ENCODE measurements at places on chromosomes 13 and 19.
A peak's percentile ranks its signal among the peaks of the same experiment; 100 is the strongest.

DNA sequence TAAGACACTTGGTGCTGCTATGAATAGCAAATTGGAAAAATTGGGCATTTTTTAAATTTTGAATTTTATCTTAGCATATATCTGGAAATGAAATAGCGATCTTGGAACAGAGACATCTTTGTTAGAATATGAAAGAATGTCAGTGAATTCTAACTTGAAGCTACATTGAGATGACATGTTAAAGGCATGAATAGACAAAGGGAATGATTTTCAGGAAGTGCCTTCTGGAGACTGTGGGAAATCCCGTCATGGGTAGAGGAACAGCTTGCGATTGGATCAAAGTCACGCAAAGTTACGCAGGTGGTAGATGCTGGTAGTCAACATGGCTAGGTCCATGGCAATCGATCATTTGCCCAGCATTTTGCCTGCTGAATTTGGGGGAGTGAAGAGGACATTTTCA is 43.5 kb downstream of the LRCH1 start:
- no peak for DNase-seq

DNA sequence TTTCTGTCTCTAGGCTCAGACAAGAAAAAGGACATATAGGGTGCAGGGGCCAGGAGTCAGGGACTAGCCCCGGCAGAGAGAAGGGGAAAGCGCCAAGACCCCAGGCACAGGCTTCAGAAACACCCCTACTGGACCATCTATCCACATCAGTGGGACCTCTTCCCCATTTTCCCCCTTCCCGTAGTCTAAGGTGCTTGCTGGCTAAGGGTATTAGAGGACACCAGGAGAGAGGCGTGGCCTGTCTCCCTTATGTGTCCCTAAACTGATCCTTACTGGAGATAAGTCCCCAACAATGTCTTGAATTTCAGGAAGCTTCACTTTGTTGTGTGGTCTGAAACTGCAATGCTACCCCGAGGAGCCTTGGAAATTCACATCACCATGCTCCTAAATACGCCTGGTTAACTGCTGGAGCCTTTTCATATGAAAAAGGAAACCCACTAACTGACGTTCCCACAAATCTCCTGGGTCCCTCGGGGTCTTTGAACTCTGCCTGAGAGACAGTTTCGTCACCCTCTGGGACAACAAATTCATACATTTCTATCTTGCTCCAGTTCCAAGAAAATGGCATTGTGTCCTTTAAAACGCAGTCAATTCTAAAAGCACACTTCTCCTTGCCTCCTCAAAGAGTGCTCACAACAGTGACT is 197.7 kb downstream of the COL4A1 start:
- DNase-seq, result no peak

GRCh38 chr19:54460230-54461005 is 3.2 kb downstream of the LENG9 start:
- no peak for DNase-seq

GRCh38 chr13:60661521-60661920 is 264.5 kb downstream of the TDRD3 start:
- peak; percentile 22 for DNase-seq

DNA sequence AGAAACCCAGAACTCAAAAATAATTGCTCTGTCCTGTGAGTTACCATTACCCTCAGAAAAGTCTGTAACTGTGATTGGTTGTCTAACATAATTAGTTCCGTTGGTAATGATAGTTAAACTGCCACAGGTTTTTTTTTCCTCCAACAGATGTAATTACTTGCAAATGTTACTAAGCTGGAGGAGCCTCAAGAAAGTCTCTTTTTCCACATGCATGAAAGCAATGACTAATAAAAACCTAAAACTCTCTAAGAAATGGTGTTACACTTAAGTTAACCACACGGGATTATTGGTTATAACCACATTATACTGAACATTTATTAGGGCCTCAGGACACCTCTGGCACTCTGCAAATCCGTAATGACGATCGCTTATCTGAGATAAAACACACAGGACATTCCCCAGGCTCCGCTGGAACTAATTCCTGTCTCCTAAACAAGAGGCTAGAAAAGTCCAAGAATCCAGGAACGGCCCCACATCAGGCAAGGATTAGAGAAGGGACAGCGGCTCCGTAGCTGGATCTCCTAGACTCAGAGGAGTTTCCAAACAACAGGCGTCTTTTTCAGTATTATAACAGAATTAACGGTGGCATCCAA is 753 bp downstream of the ZNF235 start:
- no peak for DNase-seq

GRCh38 chr13:35598233-35598632 is 121.7 kb upstream of the MAB21L1 start:
- DNase-seq, result no peak

GRCh38 chr13:87953381-87953780 is 282.2 kb downstream of the SLITRK5 start:
- no peak for DNase-seq

GRCh38 chr13:75881109-75881775 is 245.1 kb downstream of the LMO7 start:
- no peak for DNase-seq

- DNase-seq, result no peak
These were observed 19.9 kb upstream of the ARGLU1 start for GRCh38 chr13:106587787-106588186.

DNA sequence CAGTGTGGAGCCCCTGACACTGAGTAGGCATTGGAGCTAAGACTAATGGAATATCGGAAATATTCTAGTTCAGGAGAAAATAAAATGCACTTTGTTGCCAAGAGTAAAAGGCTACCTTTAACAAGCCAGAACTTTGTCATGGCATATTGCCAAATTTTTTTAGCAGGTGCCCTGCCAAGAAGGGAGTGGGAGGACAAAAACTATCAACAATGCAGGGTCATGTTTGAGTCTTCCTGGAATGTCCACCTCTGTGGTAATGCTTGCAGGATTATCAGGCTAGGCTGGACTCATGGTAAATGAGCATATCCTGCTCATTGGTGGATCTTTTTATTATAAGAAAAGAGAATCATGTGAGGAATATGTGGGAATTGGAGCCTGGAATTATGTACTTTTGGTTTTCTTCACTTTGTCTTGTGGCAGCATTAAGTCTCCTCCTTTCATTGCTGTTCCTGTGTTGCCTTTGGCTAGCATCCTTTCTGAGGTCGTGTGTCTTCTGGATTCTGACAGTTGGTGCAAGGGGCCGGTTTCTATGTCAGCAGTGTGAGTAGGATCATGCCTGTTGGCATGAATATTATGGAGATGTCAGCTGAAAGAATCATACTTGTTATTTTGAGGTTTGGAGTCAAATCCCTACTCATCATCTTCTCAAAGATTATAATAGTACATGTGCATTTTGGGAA is 122.9 kb upstream of the SPRY2 start:
- no peak for DNase-seq

- DNase-seq, result no peak
These were observed 25.7 kb downstream of the SLC8A2 start for GRCh38 chr19:47445937-47446402.

- no peak for DNase-seq
These were observed 10.0 kb downstream of the CFD start for GRCh38 chr19:869245-870177.

DNA sequence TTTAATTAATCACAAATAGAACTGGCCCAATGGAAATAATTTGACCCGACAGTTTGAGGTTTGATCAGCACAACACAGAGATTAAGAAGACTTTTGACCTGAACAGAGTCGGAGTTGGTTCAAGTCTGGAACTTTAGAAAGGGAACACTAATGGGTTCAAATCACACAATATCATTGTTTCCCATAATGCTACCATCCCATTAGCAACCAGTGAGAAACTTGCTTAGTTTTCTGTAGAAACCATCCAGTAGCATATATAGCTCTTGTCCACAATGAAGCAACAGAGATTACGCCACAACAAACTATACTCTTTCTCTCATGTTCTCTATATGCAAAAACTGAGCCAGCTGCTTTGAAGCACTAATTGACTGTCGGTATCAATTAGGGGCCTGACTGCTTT is 376.9 kb upstream of the SPRY2 start:
- DNase-seq, result no peak

- DNase-seq, result no peak
These were observed 278.7 kb downstream of the KLF5 start for GRCh38 chr13:73337532-73337931.

GRCh38 chr19:43525836-43526771 is 897 bp downstream of the ETHE1 start:
- DNase-seq, result no peak

GRCh38 chr13:100528353-100528752 is 60.2 kb downstream of the GGACT start:
- no peak for DNase-seq

DNA sequence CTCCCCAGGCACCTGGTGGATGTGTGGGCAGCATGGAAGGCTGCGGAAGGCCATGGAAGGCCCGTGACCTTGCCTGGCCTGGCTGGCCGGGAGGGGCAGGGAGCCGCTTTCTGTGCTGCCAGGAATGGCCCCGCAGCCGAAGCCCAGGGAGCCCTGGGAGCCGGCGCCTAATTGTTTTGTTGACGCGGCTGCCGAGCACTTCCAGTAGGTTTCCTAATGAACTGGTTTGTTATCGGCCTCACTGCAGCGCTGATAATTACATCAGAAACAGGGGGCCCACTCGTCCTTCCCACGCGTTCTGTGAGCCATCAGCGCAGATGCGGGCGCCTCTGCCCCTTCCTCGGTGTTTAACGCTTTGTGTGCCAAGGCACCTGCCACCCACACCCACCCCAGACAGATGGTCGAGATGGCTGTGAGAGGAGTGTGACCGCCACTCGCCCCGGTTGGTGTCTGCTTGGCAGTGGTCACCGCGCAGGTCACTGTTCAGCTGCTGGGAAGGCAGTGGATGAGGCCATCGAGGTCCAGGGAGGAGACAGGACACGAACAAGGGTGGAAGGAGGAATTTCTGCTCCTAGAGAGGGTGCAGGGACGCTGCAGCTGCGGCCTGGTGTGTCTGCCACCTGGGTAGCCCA is 124.5 kb downstream of the KDM4B start:
- no peak for DNase-seq

DNA sequence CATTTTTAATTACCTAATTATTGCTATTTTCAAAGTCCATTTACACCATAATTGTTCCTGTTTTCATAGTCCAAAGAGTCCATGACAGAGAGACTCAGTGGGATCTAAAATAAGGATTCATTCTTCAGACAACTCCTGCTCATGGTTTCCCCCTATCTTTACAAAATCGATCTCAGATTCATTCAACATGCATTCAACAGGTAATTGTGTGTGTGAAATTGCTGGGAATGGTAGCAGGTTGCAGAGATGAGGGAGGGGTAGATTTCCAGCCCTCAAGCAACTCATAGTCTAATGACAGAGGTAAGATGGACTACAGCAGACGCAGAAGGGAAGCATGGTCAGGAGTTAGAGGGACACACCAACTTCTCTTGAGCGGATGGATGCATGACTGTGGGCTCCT is 138.1 kb downstream of the TSHZ3 start:
- no peak for DNase-seq

GRCh38 chr13:90912247-90912646 is 435.2 kb upstream of the MIR17HG start:
- no peak for DNase-seq

GRCh38 chr19:51615991-51616390 is 14.2 kb downstream of the SIGLEC5 start:
- no peak for DNase-seq

- DNase-seq, result no peak
These were observed 15.5 kb downstream of the GGACT start for GRCh38 chr13:100573121-100573520.

GRCh38 chr19:19420570-19421298 is 15.3 kb downstream of the GATAD2A start:
- no peak for DNase-seq

DNA sequence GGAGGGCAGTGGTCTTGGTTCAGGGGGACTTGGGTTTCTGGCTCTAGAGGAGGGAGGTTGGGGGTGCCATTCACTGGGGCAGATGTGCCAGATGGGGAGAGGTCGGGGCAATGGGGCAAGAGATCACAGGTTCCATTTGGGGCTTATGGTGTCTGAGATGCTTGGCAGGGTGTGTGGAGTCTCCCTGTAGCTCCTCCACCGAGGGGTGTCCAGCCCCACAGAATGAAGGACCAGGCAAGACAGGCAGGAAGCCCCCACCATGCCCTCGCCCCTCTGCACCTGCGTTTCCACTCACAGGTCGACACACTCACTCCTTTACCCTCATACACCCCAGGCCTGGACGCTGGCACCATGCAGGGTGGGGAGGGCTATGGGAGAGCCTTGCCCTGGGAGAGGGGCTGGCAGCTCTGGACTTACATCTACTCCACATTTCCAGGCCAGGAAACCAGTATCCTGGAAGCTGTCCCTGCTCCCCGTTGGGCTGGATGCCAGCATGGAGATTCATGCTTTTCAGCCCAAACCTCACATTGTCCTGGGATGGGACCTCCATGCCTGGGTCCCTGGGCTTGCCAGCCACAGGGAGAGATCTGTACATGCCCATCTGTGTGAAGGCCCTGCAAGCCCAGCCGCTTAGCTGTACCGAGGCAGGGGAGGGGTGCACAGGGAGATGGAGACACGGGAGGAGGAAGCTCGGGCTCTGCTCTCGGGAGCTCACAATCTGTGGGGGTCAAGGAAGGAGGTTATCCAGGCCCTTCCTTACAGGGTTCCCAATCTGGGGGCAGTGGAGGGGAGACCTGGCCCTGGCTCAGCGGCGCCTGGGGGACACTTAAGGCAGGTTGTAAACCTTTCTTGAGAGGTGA is 77.1 kb downstream of the CHST8 start:
- no peak for DNase-seq

- DNase-seq, result no peak
These were observed 14.1 kb upstream of the PRKD2 start for GRCh38 chr19:46731007-46731501.

DNA sequence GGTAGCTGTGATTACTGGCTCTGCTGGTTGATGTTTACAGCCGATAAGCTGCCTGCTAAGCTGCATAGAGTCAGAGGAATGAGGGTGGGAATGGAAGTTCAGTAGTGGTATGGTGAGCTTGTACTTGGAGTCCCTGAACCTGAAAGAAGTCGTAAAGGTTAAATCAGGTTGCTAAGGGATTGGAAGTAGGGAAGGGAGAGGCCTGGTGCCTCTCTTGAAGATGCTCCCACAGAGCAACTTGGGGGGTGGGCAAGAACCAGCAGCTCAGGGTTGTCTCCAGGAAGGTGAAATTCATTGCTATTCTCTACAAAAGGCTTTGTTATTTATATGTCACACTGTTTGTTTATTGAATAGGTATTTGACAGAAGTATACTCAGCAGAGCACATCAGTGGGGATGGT is 73.8 kb upstream of the OLFM4 start:
- no peak for DNase-seq

DNA sequence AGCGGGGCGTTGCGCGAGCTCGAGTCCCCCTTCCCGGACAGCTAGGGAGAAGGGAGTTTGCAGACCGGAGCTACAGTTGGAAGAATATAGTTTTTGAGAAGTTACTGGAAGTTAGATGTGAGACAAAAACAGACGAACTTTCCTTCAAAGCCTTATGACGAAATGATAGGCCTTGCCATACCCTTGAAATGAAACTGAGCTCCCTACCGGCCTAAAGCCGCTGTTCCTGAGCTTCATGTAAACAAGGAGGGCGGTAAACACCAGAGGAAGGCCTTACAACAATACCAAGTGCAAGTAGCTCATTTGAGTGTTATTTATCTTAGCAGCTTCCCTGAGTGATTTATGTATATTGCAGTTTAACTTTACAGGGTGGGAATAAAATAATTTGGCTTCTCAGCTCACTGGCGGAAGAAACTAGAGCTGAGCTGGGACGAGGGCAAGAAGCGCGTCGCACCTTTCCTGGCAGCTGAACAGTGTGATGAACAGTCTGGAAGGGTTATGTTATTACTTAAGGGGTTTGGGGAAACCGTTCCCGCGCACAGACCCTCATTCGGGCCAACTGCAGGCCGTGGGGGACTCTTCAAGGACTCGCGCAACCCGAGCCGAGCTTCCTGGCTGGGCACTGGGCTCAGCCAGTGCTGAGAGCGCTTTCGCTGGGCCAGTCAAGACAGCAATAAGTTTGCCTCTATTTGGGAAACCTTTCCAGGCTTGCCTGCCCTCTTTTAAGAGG is 111.2 kb downstream of the KCNRG start:
- DNase-seq, result no peak

Measured in D721Med (cell line).